ENCODE measurements at places on chromosomes 5 and 9.

DNA sequence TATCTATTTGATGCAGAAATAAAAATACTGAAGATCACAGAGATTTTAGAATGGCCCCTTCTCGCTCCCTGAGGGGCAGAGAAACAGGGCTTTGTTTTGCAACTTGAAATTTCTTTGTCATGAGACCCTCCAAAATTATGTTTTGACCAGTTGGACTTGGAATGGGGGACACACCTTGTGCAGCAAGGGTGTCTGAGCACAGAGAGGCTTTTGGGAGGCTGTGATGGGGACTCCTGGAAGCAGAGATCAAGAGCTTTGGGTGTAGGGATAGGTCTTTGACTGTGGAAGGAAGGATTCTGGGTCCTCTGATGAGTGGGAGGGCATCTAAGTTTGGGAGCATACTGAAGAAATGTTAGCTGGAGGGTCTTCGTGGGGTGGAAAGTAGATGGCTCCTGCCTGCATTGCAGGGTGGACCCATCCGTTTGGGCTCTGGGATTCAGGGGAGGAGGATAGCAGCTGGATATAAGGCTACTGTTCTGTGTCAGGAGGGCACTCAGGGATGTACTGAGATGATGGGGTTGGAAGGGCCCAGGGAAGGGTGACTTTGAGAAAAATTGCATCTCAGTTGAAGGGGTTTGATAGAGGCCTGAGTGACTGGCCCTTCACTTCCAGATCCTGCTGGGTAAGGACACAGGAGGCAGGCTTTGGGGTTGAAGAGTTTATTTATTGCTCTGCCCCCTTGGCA, 1.8 kb upstream of the MYORG start:
- DNase-seq, result no peak

GRCh38 chr5:143101725-143102386, 301.6 kb downstream of the NR3C1 start:
- DNase-seq, result no peak

DNA sequence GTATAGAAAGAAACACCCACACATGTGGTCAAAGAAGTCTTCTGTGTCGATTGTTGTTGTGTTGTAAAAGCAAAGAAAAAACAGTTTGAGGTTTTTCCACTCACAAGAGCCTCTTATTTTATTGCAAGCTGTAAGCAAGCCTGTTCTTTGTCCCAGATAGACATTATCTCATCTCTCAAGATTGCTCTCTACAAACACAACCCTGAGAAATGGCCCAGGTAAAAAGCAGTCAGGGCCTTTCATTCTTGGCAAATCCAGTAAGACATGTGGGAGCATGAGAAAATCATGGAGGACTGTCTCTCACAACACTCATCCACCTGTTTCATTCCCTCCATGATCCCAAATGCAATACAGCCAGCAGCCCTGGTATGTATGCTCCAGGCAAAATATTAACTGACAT, 286.6 kb upstream of the POU5F2 start:
- no peak for DNase-seq

DNA sequence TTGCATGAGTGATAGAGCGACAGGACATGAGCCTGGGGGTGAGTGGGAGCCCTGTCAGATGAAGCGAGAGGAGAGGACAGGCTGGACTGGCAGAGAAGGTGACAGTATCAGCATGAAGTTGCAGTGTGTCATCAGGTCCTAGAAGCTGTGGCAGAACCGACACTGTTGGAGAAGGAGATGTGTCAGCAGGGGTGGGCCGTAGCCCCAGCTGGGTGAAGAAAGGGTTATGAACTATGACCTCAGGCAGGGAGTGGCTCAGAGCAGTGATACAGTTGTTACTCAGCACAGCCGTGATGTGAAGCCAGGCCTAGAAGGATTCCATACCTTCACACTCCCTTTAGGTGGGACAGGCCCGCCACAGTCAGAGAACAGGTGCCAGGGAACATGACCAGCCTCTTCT, 7.6 kb downstream of the PCYOX1L start:
- no peak for DNase-seq

DNA sequence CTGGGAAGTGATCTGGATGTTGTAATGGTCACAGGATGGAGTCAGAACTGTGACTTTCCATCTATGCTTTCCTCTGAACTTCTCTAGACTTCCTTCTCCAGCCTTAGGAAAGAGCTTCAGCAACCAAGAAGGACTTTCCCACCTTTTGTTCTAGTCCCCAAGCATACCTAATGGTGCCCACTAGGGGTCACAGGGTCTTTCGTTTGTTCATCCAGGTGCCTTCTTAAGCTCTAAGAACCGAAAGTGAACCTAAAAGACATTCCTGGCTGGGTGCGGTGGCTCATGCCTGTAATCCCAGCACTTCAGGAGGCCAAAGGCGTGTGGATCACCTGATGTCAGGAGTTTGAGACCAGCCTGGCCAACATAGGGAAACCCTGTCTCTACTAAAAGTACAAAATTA, 1.8 kb upstream of the WNT8A start:
- DNase-seq, result no peak

GRCh38 chr9:122821278-122821943, 7.0 kb downstream of the PDCL start:
- DNase-seq, result no peak

DNA sequence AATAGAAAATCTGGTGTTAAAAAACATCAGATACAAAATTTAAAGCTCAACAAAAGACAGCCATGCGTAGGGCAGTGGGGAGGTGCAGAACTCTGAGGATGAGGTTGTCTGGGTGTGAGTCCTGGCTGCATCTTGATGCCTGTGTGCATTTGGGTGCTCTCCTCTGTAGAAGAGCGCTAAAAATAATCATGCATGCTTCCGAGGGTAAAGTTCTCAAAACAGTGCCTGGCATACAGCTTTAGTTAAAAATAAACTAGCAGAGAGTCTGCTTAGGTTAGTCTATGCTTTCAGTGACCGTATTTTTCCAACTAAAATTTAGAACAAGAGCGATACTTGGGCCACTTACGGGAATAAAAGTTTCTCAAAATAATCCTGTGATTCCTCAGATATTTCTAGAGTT, 55.5 kb upstream of the SPATA31C2 start:
- DNase-seq, result no peak
